AG08396 (cell line): ENCODE measurements at places on chromosomes 6 and 20.

DNA sequence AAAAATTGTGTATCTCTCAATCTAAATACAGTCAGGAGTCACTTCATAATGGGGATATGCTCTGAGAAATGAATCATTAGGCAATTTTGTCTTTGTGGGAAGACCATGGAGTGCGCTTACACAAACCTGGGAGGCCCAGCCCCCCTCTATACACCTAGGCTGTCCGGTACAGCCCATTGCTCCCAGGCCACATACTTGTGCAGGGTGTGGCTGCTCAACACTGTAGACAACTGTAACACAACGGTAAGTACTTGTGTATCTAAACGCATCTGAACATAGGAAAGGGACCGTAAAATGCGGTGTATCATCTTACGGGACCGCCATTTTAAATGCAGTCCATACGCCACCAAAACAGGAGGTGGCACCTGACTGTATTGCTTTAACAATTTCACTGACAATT, 58.0 kb upstream of the FRMD1 start:
- no peak for DNase-seq

DNA sequence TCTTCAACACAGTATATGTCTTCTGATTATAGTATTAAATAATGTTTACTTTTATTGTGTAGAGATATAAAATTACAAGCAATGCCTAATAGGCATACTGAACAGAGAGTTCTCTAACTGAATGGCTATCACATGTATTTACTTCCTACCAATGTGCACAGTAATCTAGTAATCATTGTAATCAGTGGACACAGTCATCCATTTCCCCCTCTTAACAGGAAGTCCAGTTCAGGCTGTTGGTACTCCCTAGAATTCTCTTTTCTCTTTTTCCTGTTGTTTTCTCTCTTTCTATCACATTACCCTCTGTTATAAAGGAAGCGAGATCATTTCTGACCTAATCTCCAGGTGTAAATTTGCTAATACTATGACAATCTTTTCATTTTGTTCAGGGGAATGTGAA, 172.5 kb downstream of the HTR1B start:
- DNase-seq = no peak

DNA sequence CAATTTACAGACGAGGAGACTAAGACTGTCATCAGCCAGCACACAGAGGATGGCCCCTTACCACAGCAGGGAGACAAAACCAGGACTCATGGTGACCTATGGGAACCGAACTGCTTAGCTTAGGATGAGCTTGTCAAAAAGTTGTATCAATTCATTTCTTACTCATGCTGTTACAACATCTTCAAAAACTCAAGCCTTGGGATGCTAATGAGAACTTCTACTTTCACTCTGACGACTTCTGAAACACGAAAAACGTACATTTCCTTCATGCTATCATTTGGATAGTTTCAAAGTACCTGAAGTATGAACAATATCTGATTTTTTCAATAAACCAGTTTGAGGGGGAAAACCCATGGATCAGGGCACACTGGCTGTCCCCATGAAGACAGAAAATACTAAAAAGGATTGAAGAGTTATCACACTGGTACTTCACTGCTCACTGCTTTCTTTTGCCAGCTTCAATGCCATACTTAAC, 31.9 kb downstream of the HIVEP2 start:
- DNase-seq = no peak

DNA sequence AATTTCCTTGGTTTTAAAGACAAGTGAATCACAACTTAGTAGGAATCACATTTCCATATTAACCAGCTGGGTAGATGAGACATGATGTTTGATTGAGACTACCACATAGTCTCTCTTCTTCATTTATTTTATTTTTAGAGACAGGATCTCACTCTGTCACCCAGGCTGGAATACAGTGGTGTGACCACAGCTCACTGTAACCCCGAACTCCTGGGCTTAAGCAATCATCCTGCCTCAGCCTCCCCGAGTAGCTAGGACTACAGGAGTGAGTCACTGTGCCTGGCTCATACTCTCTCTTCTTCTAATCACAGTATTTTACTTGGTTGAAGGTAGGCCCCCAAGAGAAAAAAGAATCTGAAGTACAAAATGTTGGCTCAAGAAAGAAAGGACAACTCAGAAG, 80.2 kb upstream of the ASF1A start:
- no peak for DNase-seq

DNA sequence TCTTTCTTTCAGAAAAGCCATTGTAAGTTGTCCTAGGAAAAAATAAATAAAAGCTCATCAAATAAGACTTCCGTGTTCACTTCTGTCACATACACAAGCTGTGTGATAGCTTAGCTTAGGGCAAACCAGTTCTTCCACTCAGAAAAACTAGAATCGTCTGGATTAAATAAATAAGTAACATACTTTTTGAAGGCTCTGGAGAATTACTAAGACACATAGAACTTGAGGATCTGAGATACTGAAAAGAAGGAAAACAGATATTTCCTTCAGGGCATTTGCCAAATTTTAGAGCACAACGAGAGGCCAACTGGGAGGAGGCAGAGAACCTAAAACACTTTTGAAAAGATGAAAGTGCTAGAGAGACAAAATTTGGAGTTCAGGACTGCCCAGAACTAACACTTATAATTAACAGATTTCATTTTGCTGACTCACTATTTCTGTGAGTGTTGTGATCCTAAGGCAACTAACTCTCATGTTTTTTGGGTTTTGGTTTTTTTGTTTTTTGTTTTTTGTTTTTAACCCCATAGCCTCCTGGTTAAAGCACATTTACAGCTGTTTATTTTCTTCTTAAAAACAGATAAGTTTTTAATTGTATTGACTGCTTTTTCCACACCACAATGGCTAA, 38.7 kb upstream of the THEMIS start:
- DNase-seq = no peak

- DNase-seq = no peak
Observed at GRCh38 chr6:83578057-83578456, 65.7 kb downstream of the PRSS35 start.

DNA sequence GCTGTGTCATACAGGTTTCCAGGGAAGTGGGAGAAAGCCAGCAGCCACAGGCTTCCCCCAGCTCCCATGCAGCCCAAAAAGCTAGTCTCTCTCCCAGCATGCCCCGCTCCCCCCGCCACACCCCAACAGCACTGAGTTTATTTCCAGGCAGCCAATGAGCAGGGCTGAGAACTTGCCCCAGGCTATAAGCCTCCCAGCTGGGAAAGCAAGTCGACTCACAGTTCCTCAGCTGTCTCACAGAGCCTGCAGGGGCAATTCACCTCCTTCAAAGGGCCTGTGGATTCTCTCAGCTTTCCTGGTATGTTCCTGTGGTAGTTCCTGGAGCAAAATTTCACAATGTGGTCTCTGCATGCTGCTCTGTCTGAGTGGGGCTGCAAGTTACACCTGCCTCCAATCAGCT, 34.2 kb downstream of the PAX1 start:
- no peak for DNase-seq

DNA sequence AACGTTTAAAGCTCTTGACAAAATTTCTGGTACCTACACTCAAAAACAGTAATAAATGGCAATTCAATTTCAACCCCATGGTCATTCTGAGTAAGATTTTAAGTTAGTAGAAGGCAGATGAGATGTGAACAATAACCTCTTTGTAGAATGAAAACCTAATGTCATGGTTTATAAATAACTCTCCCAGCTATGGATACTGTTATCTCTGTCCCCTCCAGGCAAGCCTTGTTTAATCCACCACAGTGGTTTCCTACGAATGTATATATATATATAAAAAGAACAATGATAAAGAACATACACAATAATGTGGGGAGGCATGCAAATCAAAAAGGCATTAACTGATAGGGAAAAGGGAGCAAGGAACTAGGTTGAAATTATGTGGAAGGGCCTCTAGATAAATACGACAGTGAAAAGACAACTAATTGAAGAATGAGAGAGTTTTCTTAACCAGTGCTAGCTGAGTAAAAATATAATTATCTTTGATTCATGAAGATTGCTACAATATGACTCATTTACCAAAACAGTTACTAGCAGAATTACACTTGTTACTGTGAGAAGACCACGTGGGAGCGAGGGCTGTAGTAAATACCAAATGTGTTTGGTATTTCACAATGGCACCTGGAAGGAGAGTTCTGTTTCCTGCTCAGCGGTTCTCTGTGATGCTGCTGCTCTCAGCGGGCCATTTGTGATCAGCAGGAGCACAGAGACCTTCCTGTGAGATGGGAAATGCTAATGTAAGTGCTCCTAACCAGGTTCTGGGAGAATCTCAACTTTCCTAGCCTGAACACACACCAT, 173.7 kb downstream of the MBOAT1 start:
- DNase-seq = no peak

DNA sequence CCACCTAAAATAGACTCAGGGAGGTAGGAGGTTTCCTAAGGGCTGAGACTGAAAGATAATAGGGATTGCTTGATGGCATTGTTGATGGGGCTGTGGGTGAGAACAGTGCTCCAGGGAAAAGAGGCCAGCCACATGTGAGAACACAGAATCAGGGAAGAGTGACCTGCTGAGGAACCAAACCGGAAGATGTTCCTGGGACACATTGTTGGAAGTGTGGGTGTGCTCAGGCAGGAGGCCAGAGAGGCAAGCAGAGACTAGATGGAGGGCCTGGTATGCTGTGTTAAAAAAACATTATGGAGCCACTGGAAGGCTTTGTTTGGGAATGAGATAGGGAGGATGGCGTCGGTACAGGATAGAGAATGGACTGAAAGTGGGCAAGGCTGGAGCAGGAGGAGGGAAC, 23.3 kb downstream of the RNF144B start:
- no peak for DNase-seq

DNA sequence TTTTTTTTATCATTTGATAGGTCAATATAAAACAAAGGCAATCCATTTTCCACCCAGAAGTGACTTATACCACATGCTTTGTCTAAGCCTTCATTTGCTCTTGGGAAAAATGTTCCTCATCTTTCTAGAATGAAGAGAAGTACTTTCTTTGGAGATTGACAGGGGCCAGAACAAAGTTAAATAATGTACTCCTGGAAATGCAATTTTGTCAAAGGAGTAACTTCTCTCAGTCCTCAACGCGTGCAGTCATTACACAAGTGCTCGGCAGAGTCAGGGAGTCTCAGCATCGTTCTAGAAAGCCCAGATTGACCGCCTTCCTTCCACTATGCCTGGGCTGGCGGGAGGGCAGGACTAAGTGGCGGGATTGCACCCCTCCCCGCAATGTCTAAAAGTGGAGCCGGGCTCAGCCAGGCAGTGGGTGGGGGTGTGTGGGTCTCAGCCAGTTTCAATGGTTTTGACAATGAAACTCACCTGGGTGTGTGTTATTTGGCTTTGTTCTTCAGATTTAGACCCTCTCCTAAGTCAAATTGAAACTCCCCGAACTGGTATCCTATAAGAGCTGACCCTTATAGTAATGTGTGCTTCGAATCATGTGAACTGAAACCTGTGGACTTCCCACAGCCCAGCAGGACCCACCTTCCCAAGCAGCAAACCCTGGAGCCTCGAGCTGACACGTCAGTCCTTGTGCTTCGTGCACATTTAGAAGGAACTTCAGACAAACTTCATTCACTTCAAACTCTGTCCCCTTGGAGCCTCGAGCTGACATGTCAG, 63.2 kb upstream of the DUSP22 start:
- no peak for DNase-seq

DNA sequence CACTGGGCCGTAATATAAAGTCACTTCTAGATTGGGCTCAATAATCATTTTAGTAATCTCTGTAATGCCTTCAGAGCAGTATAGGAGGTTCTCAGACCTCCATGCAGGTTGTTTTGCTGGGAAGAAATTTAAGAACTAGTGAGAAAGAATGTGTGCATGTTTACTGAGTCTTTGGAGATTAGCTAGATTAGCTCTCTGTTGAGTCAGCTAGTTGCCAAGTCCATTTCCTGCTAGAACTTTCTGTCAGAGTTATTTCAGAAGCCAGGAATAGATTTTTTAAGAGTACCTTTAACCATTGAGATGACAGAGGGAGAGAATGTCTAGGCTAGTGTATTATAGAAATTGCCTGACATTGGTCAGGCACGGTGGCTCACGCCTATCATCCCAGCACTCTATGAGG, 33.3 kb downstream of the ORC3 start:
- DNase-seq = no peak

DNA sequence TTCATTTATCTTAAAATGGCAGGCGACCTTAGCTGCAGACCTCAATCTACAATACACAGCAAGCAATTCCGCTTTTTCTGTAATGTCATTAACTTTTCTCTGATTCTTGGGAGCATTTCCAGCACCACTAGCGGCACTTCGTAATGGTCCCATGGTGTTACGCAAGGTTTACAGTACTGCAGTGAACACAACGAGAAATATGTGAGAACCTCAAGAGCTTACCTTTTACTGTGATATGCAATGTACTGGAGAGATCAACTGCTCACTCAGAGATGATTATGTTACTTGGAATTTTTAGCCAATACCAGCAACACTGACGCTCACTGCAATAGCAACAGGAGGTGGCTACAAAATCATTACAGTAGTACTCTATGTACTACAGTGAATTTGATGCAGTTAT, 2.8 kb upstream of the CEP43 start:
- DNase-seq = no peak

DNA sequence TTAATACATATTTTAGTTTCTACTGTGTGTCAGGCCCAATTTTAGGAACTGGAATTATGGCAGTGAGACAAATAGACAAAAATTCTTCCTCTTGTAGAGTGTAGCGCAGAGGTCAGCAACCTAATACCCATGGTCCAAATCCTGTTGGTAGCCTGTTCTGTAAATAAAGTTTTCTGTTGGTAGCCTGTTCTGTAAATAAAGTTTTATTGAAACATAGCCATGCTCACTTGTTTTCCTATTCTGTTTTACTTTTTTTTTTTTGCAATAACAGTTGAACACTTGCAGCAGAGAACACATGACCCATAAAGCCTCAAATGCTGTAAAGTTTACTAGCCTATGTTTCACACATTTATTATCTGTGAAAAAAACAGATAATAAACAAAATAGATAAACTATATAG, 87.9 kb downstream of the SCAF8 start:
- no peak for DNase-seq

- no peak for DNase-seq
Observed at GRCh38 chr20:48467622-48468021, 360.2 kb downstream of the PREX1 start.

- DNase-seq = peak; percentile 62
Observed at GRCh38 chr6:160992061-160992979, 751 bp downstream of the MAP3K4 start.

- DNase-seq = no peak
Observed at GRCh38 chr6:103079867-103080266, 1686.4 kb downstream of the GRIK2 start.

- peak; percentile 55 for DNase-seq
Observed at GRCh38 chr20:20593447-20594170, 118.8 kb downstream of the RALGAPA2 start.

DNA sequence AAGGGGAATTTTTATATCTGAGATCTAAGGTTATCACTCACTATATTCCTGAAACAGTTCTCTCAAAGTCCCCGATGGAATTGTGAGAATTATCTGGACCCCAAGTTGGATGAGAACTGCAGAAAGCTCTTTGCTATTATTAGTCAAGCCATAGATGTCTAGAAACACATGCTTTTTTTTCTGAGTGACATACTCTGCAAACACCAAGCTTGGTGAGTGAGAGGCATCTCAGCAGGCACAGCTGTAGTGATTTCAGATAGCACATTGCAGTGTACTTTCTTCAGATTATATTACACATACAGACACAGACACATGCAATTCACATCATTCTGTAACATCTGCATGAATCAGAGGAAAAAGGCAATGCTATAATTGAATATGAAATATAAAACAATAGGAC, 111.1 kb upstream of the UFL1 start:
- DNase-seq = no peak
